H4 (cell line): ENCODE measurements at places on chromosomes 2 and 18. TPM values are rescaled to one million over a fixed set of nuclear protein-coding genes. Genes with fewer than 3 reads are reported as not detected.
A peak's percentile ranks its signal among the peaks of the same experiment; 100 is the strongest.

- peak; percentile 31 for DNase-seq
Observed at GRCh38 chr2:158487419-158487818, 30.7 kb downstream of the PKP4 start.

Gene KCNK3
- total RNA-seq: 0.12 and 2.1 TPM in 2 replicates

Gene GPC1
- 17.9 and 25.7 TPM in 2 replicates for total RNA-seq

Gene OSR1
- 1.3 TPM in 2 replicates for total RNA-seq

Gene CYP26B1
- 1.5 and 1.7 TPM in 2 replicates for total RNA-seq
